Inflammatory macrophage (primary cell): ENCODE measurements at places on chromosomes 16 and 17.

- DNase-seq = no peak
These were observed 320.8 kb downstream of the CBLN1 start for GRCh38 chr16:48960830-48961229.

DNA sequence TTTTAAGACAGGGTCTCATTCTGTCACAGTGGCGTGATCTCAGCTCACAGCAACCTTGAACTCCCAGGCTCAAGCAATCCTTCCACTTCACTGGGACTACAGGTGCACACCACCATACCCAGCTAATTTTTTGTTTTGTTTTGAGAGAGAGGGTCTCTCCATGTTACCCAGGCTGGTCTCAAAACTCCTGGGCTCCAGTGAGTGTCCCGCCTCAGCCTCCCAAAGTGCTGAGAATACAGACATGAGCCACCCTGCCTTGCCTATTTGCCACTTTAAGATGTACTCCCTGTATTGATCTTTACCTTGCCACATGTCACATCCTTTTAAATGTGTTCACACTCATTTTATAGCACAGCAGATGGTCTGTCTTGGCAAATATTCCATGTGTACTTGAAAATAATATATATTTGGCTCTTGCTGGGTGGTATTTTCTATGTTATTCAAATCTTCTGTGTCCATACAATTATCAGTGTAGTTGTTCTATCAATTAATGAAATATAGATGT lies 50.5 kb downstream of the VMP1 start:
- DNase-seq = no peak

GRCh38 chr16:80034469-80034826 lies 433.9 kb upstream of the MAF start:
- no peak for DNase-seq

GRCh38 chr17:72569148-72569946 lies 448.5 kb downstream of the SOX9 start:
- DNase-seq = no peak

- no peak for DNase-seq
These were observed 372.3 kb upstream of the MON1B start for GRCh38 chr16:76818606-76819181.

- DNase-seq = no peak
These were observed 2.2 kb upstream of the KRT19 start for GRCh38 chr17:41530062-41531048.

GRCh38 chr17:17892731-17893130 lies 55.9 kb upstream of the SREBF1 start:
- DNase-seq = no peak

DNA sequence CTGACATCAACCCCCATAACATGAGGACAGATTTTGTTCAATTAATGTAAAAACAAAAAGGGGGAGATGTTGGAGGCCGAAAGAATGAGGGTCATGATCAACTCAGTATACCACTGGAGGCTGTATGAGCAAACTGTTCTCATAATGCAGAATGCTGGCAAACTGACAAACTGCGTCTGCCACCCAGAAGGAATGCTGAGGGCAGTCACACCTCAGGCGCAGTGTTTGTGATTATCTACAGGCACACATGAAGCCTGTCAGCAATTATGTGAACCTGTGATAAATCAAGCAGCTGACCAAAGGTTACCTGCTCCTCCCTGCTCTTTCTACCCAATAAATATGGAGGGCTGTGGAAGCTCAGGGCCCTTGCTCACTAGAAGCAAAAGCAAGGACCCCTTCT lies 27.3 kb downstream of the CD300LG start:
- no peak for DNase-seq

GRCh38 chr17:50939795-50940684 lies 73.9 kb upstream of the TOB1 start:
- no peak for DNase-seq

GRCh38 chr17:40862985-40863733 lies 3.9 kb downstream of the KRT12 start:
- no peak for DNase-seq

GRCh38 chr16:80718480-80719220 lies 85.7 kb downstream of the CDYL2 start:
- DNase-seq = no peak

GRCh38 chr17:78365561-78366108 lies 5.8 kb upstream of the SOCS3 start:
- no peak for DNase-seq

DNA sequence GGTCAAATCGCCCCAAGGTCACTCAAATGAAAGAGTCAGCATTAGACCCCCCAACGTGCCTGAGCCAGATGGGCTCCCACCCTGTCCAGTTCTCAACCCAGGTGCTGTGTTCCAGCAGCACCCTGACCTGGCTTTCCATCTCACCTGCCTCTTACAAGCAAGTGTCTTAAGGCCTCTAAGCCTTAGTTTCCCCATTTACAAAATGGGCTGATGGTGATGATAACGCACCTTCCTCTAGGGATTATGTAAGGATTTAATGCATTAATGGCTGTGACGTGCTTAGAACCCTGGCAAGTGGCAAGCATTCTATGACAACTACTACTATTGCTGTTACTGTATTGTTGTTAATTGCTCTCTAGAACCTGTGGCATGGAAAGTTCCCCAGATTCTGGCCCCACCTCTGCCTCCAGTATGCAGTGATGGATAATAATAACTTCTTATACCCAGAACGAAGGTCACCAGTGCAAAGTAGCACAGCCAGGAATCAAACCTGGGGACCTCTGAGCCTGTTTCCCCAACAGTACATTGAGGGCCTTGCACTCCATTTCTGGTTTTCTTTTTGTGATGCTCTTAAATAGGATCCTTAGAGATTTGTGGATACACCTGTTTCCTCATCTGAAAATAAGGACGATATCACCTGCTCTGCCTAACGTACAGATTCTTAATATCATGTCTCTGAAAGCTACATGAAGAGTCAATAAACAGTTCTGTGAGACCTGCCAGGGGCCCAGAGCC lies 3.3 kb upstream of the SLC25A39 start:
- DNase-seq = no peak

GRCh38 chr16:48605518-48606110 lies 4.4 kb downstream of the N4BP1 start:
- DNase-seq = no peak

DNA sequence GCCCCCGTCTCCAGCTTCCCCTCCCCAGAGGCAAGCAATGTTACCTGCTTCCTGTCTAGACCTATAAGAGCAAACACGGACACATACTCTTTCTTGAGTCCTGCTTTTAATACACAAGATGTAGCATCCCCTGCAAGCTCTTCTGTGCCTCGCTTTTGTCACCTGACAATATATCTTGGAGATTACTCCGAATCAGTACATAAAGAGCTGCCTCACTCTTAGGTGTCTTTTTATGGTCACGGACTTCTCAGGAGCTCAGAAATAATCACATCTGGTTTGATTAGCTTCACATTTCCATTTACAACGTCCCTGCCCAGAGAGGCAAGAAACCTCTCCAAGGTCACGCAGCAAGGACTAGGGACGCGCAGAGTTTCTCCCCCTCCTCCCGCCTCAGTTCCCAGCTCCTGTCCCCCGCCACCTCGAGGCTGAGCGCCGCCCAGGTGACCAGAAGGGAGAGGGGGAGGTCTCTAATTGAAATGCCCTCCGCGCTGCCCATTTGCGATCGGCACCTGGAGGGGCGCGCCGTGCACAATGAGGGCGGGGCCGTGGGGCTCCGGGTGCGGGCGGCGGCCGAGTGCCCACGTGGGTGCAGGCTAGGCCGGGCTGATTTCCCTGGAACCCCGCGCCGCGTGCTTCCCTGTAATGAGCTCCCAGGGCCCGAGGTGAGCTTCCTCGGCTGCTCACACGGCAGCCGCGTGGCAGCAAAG lies 13.8 kb upstream of the SEZ6 start:
- DNase-seq = no peak

- DNase-seq = peak; percentile 75
These were observed 4.2 kb downstream of the METRNL start for GRCh38 chr17:83083368-83084201.

DNA sequence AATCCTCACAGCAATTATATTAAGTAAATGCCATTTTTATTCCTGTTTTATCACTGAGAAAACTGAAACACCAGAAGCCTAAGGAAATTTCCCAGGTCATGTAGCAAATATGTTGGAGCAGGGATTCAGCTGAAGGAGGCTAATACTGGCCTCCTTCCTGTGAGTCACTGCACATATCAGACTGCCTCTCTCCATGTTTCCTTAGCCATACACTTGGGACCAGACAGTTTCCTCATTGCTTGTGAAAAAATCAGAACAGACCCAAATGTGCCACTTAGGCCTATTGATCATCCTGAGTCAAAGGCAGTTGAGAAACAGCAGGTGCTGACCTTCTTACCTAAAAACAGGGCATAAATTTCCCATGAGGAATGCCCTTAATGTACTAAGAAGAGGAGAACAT lies 18.9 kb upstream of the ELAC2 start:
- DNase-seq = no peak

DNA sequence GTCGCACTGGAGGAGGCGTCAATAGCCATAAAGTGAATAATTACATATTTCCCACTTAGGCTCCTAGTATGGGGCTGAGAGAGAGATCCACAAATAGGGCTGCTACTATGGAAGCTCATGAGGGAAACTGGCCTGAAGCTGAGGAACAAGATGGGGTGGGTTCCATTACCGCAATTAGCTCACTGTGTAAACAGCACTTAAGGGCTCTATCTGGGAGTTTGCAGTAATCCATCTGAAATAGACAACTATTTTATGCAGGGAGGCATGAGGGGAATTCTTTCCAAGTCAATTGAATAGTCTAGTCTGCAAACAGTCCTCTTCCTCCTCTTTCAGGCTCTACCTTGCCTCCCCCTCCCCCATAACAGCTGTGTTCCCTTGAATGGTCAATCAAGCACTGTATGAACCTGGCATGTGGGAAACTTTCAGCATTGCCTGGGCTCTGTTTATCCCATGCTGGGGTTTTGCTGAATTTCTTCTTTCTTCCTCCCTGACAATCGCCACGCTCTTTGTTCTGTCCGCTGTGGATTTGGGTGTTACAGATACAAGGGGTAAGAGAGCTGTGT lies 56.1 kb upstream of the MAF start:
- DNase-seq = no peak

DNA sequence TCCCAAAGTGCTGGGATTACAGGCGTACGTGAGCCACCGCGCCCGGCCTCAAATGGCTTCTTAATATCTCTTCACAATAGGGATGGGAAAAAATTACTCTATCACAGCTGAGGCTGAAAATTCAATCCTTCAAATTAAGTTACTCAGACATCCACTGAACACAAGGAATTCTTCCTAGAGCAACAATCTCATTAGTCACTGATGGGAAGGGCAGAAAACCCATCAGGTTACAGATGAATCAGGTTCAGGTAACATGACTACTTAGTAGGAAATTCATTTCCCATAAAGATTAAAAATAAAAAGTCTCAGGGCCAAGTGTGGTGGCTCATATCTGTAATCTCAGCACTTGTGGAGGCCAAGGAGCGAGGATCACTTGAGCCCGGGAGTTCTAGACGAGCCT lies 42.5 kb upstream of the ABR start:
- DNase-seq = no peak

- peak; percentile 85 for DNase-seq
These were observed 98.9 kb downstream of the AATF start for GRCh38 chr17:37047631-37048104.

GRCh38 chr16:50360033-50360778 lies 8.6 kb downstream of the BRD7 start:
- DNase-seq = no peak

DNA sequence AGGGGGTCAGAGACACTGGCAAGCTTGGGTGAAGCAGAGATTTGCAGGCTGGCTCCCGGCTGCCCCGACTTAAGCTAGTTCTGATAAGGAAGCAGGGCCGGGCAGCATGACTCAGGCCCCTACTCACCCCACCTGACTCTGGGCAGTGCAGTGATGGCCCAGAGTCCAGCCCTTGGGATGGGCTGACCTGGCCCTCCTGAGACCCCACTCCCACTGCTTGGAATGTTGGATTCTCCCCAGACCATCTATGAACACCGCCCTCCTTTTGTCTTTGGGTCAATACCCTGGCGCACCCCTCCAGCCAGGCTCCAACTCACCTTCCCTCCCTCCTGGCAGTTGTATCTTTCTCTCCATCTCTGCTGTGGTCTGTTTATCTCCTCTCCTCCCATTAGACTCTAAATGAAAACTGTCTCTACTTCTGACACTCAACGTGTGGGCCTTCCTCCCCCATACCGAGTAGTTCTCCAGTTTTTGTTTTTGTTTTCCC lies 21.0 kb downstream of the LGALS3BP start:
- no peak for DNase-seq

- DNase-seq = no peak
These were observed 67.0 kb downstream of the PRMT7 start for GRCh38 chr16:68377667-68378393.

GRCh38 chr16:48583075-48584065 lies 26.6 kb downstream of the N4BP1 start:
- no peak for DNase-seq

DNA sequence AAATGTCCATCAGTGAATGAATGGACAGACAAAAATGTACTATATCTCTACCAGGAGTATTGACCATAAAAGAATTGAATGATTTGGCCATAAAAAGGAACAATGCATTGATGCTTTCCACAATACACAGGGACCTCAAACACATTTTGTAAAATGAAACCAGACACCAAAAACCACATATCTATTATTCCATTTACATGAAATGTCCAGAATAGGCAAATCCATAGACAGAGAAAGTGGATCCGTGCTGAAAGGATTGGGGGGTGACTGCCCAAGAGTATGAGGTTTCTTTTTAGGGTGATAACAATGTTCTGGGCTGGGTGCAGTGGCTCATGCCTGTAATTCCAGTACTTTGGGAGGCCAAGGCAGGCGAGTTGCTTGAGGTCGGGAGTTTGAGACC lies 6.9 kb upstream of the LITAF start:
- no peak for DNase-seq

DNA sequence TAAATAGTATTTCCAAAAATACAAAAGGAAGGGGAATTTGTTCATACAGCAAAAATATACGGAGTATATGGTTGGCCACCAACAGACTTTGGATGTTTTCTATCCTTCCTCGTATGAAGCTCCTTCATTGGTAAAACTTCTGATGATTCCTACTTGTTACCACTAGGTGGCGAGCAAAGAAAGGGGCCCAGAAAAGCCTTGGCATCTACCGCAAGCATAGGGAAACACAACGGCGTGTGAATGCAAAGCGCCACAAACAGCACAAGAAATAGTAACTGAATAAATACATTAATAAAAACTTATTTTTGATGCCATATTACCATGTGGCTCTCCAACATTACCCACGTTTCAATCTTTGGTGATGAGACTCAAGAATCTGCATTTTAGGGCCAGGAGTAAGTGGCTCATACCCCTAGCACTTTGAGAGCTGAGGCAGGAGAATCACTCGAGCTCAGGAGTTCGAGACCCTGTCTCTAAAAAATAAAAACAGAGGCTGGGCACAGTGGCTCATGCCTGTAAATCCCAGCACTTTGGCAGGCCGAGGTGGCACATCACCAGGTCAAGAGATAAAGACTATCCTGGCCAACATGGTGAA lies 34.5 kb downstream of the YWHAE start:
- peak; percentile 73 for DNase-seq

- DNase-seq = no peak
These were observed at the start of gene AANAT for GRCh38 chr17:76467366-76467765. Gene AANAT (plus strand): TSS chr17:76467603. CDS start chr17:76468747, 1,144 bp downstream.

- peak; percentile 27 for DNase-seq
These were observed 14.7 kb downstream of the C1QTNF1 start for GRCh38 chr17:79038545-79039135.
